ENCODE measurements at places on chromosomes 1 and 21.
A peak's percentile ranks its signal among the peaks of the same experiment; 100 is the strongest.

GRCh38 chr1:192407206-192407605 lies 90.4 kb downstream of the RGS21 start:
- DNase-seq: no peak

DNA sequence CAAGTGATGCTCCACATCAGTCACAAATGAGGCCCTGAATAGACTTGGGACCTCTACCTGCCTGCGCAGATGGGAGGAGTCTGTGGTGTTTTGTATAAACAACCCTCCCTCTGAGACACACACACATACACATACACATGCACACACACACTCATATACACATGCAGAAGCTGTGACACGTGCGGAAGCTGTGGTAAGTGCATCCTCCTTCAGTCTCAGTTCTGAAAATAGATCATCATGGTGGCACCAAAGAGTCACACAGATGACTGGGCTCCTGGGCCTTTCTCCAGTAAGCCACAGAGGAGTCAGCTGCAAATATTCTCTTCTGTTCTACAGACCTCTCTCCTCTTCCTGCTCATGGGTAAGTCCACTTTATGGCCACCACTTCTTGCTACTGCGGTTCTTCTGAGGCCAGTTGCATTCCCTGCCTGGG lies at the start of gene LY9:
Gene LY9, plus strand, starts transcription at position 224 of the 433 bp plus-strand sequence. Its CDS starts 14 bp downstream, at position 238.
- no peak for DNase-seq

DNA sequence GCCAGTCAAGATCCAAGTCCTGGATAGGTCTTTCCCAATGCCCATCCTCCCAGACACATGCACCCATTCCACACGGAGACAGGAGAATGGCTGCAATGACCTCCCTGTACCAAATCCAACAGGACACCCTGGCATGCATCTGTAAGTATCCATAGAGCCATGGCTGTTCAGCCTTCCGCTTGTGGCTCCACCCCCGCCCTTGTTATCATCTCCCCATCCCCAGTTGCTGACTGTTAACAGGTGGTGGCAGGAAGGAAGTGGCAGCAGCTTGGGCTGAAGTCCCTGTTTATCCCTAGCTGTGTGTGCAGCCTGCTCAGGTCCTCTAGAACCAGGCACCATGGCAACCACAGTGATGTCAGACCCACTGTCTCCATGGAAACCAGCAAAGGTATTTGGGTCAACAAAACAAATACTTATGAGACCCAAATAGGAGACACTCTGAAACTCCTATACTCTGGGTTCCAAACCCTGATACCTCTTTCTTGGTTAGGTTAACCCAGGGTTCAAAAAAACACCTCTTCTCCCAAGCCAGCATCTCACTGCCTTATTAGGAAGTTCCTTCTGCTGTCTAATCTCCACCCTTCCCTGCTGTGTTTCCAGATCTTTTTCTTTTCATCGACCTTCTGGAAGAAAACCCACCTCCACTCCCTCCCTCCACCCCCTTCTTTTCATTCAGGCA lies 721 bp downstream of the PBXIP1 start:
- peak; percentile 77 for DNase-seq

GRCh38 chr1:227059076-227059475 lies 119.0 kb downstream of the COQ8A start:
- DNase-seq: no peak

GRCh38 chr1:15248216-15248615 lies 1.2 kb downstream of the FHAD1 start:
- DNase-seq: no peak

GRCh38 chr1:156750711-156751450 lies 594 bp downstream of the HDGF start:
- peak; percentile 61 for DNase-seq

- DNase-seq: no peak
Measured at GRCh38 chr1:3004285-3005205, 16.7 kb upstream of the ACTRT2 start.

GRCh38 chr1:64975127-64975526 lies 8.8 kb upstream of the JAK1 start:
- no peak for DNase-seq
